ENCODE measurements at places on chromosomes 1 and 21.

GRCh38 chr1:110161849-110162248, 11.6 kb downstream of the SLC6A17 start:
- DNase-seq = peak; percentile 8

DNA sequence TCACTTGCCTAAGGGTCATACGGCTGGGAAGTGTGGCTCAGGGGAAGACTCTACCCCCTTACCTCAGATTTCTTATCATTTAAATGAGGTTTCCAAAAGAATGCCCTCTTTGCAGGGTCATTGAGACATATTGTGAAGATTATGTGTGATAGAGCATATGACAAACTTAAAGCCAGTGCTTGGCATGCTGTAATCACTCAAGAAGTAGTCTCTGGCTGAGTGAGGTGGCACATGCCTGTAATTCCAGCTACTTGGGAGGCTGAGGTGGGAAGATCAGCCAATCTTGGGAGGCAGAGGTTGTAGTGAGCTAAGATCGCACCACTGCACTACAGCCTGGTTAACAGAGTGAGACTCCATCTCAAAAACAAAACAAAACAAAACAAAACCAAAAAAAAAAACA, 7.5 kb upstream of the LDLRAD2 start:
- no peak for DNase-seq

GRCh38 chr1:225818229-225818628, 8.3 kb downstream of the EPHX1 start:
- DNase-seq = no peak

DNA sequence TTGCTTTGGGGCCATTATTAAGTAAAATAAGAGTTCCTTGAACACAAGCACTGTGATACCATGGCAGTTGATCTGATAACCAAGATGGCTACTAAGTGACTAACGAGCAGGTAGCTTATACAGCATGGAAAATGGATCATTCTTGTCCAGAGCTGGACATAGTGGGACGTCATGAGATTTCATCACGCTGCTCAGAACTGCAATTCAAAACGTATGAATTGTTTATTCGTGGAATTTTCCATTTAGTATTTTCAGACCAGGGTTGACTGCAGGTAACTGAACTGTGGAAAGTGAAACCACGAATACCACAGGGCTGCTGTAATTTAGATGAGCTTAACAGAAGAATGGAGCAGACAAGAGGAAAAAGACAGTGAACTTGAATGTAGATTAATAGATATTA, 38.9 kb downstream of the CCDC18 start:
- no peak for DNase-seq

DNA sequence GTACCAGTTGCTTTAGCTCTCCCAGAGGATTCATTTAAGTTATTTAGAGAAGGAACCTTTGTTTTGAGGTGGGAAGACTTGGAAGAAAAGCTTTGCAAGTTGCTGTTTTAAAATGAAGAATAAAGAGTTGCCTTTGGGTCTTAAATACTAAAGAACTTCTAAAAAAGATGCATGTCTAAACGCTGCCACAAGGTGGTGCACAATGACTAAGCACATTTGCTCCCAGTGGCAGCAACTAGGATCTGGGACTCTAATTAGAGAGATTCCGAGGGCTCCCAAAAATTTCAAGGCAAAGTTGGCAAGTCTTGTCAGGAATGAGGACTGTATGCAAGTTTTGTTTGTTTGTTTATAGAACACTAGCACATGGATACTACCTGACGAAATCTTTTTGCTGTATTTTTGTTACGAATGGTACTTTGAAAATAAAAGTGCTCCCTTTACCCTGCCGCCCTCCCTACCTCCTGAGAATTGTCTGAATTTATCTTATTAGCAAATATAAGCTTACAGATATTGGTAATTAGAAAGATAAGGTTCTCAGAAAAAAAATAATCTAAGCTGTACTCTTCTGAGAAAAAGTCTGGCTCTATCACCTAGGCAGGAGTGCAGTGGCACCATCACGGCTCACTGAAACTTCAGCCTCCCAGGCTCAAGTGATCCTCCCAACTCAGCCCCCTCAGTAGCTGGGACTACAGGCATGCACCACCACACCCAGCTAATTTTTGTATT, 121.8 kb downstream of the HFM1 start:
- DNase-seq = peak; percentile 72

GRCh38 chr1:205205055-205205454, 6.4 kb downstream of the DSTYK start:
- no peak for DNase-seq

DNA sequence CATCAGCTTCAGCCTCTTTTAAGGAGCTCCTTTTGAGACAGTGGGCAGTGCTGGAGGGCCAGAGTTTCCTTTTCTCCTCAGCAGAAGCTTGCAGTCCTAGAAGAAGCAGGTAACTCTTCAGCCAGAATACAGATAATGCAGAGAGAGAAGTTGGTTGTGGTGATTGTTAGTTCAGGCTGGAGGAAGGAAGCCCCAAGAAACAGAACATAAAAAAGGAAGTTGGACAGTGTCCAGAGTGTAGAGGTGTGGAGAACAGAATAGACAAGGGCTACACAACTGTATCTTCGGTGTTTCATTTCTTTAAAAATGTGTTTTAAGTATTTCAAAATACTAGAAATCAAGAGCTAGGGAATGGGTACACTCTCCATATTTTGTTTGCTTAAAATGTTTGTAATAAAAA, 6.4 kb upstream of the TACSTD2 start:
- no peak for DNase-seq

DNA sequence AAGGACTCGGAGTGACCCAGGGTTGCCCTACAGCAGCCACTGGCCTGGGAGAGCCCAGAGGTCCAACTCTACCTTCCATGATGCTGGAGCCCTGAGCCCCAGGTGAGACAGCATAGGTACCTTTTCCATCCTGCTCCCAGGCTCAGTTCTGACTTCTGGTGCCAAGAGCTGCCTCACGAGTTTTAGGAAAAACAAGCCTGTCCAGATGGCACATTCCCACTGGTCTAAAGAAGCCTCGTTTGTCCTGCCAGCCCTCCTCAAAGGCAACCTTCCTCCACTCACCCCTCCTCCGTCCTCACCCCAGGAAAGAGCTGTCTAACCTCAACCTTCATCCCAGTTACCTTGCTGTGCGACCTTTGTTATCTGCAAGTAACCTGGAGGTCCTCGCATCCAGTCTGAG, 53.5 kb upstream of the PRELP start:
- DNase-seq = no peak

- no peak for DNase-seq
These were observed 412.8 kb downstream of the AJAP1 start for GRCh38 chr1:5067246-5067645.

DNA sequence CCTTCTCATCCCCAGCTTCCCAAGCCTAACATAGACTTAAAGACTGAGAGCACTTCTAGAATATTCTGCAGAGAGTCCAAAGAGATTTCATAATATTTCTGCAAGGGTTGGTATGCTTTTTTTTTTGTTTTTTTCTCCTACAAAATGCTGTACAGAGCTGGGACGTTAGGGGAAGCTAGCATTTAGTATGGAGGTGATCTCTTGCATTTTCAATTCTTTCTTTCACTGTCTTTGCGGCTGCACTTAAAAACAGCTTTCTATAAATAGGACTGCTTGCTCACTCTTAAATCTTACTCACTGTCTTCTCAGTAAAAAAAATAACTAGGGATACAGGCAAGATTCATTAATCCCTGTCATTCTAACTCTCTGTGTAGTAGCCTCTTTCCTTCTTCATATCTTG, 7.4 kb downstream of the DSCAM start:
- DNase-seq = no peak

DNA sequence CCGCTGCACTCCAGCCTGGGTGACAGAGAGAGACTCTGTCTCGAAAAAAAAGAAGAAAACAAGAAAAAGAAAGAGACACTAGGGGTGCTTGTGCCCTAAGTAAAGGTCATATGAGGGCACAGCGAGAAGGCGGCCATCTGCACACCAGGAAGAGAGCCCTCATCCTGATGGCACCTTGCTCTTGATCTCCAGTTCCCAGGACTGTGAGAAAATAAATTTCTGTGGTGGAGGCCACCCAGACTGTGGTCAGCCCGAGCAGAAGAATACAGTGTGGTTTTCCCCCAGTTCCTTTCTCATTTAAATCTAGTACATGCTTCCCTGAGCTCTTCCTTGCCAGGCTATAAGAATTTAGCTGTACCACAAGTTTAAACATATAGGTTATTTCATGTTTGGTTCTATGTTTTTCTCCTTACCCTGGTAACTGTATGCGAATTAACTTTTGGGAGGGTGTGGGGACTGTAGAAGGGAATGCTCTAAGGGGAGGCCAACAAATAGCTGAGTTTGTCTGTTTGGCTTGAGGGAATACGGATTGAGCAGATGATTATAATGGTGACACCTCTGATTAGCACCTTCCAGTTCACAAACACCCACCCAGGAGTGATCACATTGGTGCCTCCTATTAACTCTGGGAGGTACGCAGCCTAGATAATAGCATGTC, 119.6 kb upstream of the ERRFI1 start:
- no peak for DNase-seq

DNA sequence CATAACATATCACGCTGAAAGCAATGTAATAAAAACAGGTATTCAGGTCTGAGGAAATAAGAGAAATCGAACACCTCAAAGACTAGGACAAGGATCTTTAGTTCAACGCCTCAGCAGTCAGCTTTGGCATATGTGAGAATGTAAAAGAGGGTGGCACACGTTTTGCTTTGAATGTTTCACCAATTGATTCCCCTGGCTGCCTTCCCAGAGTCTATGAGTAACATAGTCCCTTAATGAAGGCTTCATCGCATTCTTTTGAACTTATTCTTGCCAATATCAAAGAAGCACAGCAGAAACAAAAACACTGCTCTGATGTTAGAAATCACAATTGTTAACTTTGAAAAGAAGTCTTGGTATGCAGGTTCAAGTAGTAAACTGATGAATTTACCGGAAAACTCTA, 764.8 kb downstream of the ADGRL2 start:
- no peak for DNase-seq

GRCh38 chr1:235270625-235271024, 57.4 kb downstream of the ARID4B start:
- DNase-seq = no peak

- DNase-seq = no peak
These were observed 29.9 kb downstream of the MPZL1 start for GRCh38 chr1:167751676-167752075.

GRCh38 chr1:175267716-175268416, 75.3 kb upstream of the KIAA0040 start:
- DNase-seq = no peak

DNA sequence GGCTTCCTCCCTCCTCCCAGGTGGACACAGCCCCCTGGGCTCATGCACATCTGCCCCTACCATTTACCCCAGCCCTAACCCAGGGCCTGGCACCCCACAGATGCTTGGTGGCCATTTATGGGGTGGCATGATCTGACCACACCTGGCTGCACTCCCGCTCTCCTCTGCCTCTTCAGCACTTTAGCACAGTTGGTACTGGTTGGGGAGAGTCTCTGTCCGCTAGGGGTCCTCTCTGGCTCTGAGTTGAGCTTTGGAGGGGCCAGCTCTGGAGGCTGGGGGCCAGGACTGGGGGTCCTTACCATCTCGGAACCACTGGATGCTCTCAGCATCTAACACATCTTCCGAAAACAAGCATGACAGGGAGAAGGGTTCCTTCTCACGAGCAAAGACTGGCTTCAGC, 17.4 kb downstream of the MYOM3 start:
- no peak for DNase-seq

GRCh38 chr1:201643835-201644104, 104.8 kb downstream of the NAV1 start:
- no peak for DNase-seq

GRCh38 chr1:231201979-231202633, 38.9 kb upstream of the GNPAT start:
- DNase-seq = no peak

DNA sequence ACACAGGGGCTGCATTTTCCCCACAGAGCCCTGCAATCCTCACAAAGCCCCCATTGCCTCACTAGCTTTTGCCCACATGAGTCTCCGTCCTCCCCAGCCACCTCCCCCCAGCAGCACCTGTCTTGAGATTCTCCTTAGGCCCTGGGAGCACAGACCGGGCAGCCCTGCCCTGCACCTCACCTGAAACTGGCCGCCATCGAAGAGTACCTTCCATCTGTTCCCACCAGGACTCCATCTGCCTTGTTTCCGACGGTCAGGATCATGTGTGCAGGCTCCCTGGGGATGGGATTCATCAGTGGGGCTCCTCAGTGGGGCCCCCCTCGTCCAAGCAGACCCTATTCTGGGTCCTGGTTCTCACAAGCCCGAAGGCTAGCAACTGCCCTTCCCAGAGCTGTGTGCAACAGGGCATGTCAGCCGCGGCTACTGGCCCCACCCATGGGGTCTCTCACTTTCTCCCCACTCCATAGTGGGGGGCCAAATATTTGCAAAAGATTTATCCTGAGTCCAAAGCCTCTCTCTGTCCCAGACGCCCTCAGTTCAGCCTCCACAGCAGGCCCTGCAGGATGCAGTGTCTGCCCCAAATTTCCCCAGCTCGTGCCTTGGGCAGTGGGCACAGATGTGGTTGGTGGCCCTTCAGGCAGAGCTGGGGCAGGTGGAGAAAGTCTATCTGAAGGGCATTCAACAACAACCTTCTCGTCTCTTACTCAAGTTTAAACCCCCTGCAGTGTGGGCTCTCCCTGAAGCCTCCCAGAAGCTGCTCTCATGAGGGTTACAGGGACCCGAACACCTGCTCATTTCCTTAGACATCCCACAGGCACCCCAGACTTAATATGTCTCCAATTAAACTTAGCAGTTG, 4.8 kb downstream of the PDZK1IP1 start:
- no peak for DNase-seq

DNA sequence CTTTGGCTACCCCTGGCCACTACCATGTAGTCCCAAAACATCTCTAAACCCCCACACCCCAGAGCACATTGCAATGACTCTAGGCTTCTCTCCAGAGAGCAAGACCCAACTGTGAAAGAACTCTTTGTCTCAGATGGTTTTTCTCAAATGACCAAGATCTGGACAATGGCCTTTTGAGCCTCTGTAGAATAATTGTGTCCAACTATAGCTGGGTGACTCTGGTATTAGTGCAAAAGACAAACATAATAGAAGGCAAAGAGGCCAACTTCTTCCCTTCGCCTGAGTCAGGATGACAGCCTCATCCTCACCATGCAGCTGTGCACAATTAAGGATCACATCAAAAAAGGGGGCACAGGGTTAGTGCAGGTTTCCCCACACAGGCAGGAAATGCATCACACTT, 139.6 kb downstream of the BRINP2 start:
- DNase-seq = no peak

DNA sequence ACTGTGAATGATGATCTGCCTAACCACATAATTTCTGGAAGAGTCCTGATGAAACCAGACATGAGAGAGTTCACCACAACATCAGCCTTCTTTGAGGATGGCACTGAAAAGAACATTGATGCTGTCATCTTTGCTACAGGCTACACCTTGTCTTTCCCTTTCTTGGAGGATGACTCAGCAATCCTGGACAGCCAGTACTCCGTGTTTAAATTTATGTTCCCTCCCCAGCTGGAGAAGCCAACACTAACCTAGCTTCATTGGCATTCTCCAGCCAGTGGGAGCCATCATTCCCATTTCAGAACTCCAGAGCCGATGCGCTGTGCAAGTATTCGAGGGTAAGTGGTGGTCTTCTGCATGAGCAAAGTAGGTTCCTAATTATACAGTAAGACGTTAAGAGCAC, 164.1 kb upstream of the POGK start:
- no peak for DNase-seq

Data from COR-L47 (cell line).